Calu3 (cell line): ENCODE measurements at places on chromosomes 1 and 21. TPM values are rescaled to one million over a fixed set of nuclear protein-coding genes. Genes with fewer than 3 reads are reported as not detected.
A peak's percentile ranks its signal among the peaks of the same experiment; 100 is the strongest.

Gene RNF2
- total RNA-seq = 19.3 and 23.3 TPM in 2 replicates

Gene LORICRIN
- not detected in 2 replicates for total RNA-seq

Gene CTTNBP2NL
- total RNA-seq = 46.1 and 48.9 TPM in 2 replicates

Gene MRPL39
- total RNA-seq = 20.0 and 20.6 TPM in 2 replicates

DNA sequence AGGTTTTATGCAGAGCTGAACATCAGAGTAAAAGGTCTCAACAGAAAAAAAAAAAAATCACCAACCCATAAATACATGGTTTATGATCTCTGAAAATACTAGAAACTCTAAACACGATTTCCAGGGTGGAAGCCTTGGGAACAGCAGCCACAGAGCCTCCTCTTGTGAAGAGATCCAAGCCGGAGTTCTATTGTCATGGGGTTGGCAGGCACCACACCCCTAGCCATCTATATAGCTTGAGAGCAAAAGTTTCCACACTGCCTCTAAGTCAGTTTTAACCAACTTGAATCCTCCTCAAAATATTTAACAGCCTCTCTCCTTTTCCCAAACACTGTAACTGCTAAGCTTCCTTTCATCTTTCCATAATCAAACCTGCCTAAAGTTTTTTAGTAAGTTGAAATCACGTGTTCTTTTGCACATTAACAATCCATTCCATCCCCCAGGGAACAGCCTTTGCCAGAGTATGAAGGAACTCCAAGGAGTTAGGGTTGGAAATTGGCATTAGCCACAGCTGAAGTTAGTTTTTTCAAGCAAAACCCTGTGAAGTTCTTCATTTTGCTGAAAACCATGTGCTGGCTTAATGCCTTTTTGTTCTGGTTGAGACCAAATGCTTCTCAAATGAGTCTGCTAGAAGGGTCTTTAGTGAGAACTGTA is 13.8 kb upstream of the SEC16B start:
- no peaks in the 10 kb centered on the region for H3K27me3 ChIP-seq
- no peaks in the 10 kb centered on the region for H3K4me1 ChIP-seq
- H3K4me3 ChIP-seq = no peak overlapping the region
- no peak for DNase-seq
- H3K27ac ChIP-seq = no peak overlapping the region

DNA sequence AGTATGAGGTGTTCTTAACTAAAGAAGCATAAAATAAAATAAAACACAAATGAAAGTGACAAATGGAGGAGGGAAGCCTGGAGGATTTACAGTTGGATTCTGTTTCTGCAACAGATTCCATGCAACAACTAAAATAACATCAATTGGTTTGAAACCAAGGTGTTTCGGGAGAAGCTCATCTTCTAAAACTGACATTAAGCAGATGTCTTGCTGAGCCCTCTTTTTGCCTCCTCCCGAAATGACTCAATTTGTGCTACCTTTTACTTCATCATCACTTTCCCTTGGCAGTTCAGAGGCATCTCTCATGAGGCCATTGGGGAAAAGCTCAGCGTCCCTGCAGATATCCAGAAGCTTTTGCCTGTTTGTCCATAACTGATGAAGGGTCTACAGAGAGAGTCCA is 121.6 kb upstream of the ADAR start:
- H3K27me3 ChIP-seq = peaks cover 6% of the 10 kb centered on the region
- H3K4me3 ChIP-seq = no peak overlapping the region
- peaks cover 3% of the 10 kb centered on the region for H3K36me3 ChIP-seq
- peak overlapping the region; percentile 67 for H3K27ac ChIP-seq
- no peak for DNase-seq
- peaks cover 24% of the 10 kb centered on the region for H3K4me1 ChIP-seq

- no peaks in the 10 kb centered on the region for H3K27me3 ChIP-seq
- H3K4me1 ChIP-seq = peaks cover 23% of the 10 kb centered on the region
These were observed 19.6 kb downstream of the SCMH1 start for GRCh38 chr1:41222496-41222895.

GRCh38 chr1:39288735-39289465 is 84.4 kb downstream of the MACF1 start:
- no peak overlapping the region for H3K4me3 ChIP-seq
- H3K36me3 ChIP-seq = no peaks in the 10 kb centered on the region
- no peak for DNase-seq
- H3K27ac ChIP-seq = no peak overlapping the region

DNA sequence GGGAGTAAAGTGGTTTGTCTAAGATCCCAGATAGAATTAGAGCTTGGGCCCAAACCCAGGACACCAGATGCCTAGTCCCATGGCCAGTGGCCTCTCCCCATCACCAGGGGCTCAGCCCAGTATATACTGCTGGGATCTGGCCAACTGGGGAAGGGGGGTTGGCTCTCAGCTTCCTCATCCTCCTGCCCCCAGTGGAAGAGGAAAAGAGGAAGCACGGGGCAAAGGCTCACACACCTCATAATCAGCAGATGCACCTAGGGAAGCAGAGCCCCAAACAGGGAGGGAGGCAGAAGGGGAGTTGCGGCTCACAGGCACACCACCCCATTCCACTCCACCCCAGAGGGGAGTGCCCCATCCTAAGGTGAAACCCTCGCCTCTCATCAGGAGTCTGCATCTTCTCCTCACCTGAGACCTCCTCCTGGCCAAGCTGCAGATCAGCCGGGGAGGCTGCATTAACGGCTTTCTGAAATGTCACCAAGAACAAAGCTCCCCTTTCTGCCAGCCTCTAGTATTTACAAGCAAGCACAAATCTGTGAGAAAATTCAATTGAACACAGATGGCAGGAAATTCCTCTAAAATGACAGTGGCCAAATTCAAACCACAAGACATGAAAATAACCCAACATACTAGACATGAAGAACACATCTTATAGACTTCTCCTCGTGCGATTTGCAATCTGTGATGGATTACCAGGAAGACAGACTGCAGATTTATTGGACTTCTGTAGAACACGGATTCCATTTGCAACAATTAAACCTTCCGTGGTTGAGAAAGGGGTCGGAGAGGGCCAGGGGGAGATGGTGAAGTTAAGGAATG is 82.8 kb downstream of the GLIS1 start:
- H3K36me3 ChIP-seq = no peaks in the 10 kb centered on the region
- no peak overlapping the region for H3K4me3 ChIP-seq
- H3K4me1 ChIP-seq = no peaks in the 10 kb centered on the region
- no peak overlapping the region for H3K27ac ChIP-seq
- no peak for DNase-seq
- H3K27me3 ChIP-seq = peaks cover 87% of the 10 kb centered on the region

DNA sequence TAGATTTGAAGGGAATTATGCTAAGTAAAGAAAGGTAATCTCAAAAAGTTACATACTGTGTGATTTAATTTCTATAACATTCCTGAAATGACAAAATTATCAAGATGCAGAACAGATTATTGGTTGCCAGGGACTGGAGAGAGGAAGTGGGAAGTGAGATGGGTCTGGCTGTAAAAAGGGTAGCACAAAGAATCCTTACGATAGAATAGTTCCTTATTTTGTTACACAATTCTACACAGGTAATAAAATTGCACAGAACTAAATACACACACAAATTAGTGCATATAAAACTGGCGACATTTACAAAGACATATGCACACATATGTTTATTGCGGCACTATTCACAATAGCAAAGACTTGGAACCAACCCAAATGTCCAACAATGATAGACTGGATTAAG is 33.5 kb downstream of the ZNF684 start:
- no peaks in the 10 kb centered on the region for H3K36me3 ChIP-seq
- no peak overlapping the region for H3K27ac ChIP-seq

GRCh38 chr1:219773775-219774174 is 154.6 kb downstream of the SLC30A10 start:
- H3K27ac ChIP-seq = no peak overlapping the region
- H3K4me3 ChIP-seq = no peak overlapping the region
- no peaks in the 10 kb centered on the region for H3K27me3 ChIP-seq

DNA sequence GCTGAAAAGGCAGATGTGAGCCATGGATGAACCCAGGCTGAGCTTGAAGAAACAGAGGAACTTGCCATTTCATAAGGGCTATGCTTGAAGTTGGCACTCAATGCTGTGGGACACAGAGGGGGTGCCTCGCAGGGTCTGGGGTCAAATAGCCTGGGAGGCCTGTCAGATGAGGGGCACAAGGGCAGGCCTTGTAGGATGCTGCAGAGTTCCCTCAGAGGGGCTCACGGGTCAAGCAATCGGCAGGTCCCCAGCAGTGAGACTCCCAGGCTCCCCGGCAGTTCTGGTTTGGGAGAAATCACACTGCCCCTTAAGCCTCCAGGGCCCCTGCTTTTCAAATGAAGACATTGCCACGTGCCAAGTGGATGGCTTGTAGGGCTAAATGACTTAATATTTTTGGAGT is 116.7 kb upstream of the GRIK3 start:
- no peak overlapping the region for H3K27ac ChIP-seq
- peaks cover 97% of the 10 kb centered on the region for H3K27me3 ChIP-seq
- H3K36me3 ChIP-seq = no peaks in the 10 kb centered on the region

DNA sequence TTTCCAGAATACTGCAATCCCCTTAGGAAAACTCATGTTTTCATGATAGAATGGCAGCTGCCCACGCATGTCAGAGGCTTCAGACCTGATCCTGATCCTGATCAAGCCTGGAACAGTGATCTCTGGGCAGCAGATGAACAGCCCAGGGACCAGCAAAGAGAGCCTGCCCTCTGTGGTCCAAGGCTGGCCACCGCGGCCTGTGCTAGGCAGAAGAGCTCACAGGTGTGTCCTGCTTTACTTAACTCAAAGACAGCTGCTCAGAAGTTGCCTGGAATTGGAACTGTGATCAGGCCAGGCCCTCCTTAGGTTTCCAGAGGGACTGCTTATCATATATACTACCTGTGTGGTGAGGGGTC is 21.2 kb upstream of the BCAR3 start:
- H3K4me3 ChIP-seq = no peak overlapping the region
- H3K36me3 ChIP-seq = peaks cover 7% of the 10 kb centered on the region
- H3K27me3 ChIP-seq = no peaks in the 10 kb centered on the region
- peak; percentile 33 for DNase-seq

GRCh38 chr1:51265618-51266017 is 29.5 kb downstream of the RNF11 start:
- H3K27ac ChIP-seq = no peak overlapping the region
- no peak for DNase-seq
- H3K4me1 ChIP-seq = peaks cover 40% of the 10 kb centered on the region
- no peak overlapping the region for H3K4me3 ChIP-seq
- H3K36me3 ChIP-seq = no peaks in the 10 kb centered on the region

GRCh38 chr1:181783208-181783607 is 278.3 kb downstream of the ZNF648 start:
- no peaks in the 10 kb centered on the region for H3K4me1 ChIP-seq
- peaks cover 61% of the 10 kb centered on the region for H3K27me3 ChIP-seq
- no peak overlapping the region for H3K27ac ChIP-seq
- no peak overlapping the region for H3K4me3 ChIP-seq
- no peak for DNase-seq

DNA sequence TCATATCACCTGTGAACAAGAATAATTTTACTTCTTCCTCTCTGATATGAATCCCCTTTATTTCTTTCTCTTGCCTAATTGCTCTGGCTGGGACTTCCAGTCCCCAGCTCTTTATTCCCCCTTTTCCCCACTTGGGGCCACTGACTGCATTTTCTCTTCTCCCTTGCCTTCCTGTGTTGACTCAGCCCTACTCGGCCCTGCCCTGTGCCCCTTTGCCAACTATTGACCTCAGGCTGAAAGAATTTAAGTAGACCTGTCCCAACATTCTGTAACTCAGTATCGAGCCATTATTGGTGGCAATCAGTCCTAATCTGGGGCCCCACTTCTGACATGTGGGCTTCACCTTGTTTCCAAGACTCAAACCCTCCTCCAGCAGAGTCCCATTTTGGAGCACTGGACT is 60.6 kb upstream of the STUM start:
- no peak for DNase-seq
- H3K4me1 ChIP-seq = peaks cover 8% of the 10 kb centered on the region
- no peak overlapping the region for H3K4me3 ChIP-seq
- H3K36me3 ChIP-seq = no peaks in the 10 kb centered on the region

DNA sequence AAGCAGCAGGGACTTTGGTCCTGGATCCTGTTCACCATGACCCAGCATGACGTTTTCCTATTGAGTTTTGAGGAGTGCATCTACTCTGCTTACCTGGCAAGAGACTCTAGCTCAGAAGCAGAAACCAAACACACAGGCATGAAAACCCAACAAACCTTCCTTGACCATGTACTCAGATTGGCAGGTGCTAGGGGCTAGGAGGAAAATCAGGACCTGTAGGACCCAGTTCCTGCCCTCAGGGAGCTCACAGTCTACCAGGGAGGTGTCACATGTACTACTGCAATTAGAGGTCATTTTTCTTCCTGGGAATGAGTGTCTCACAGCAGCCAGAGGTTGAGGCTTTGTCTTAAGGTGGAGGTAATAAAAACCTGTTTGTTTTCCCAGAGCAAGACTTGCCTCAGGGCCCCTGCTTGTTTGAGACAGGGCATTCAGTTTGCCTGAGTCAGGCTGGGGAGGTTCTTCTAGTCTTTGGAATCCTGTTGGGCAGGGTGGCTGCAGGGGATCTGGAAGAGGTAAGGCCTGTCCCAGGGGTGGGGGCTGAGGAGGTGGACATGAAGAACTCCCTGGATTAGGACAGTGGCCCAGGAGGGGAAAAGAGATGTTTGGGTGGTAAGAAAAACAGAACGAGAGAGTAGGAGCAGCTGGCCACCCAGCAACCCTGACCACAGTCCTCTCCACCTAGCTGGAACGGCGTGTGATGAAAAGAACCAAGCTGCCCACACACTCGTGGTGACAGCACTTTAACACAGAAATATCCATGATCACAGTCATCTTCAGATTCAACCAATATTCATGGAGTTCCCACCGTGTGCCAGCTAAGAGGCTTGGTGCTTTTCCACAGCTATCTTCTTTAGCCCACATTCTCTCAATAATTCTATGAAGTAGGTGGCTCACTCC is 30.8 kb downstream of the IER5 start:
- H3K27ac ChIP-seq = peak overlapping the region; percentile 46
- H3K27me3 ChIP-seq = no peaks in the 10 kb centered on the region
- DNase-seq = peak; percentile 71
- H3K36me3 ChIP-seq = peaks cover 5% of the 10 kb centered on the region

DNA sequence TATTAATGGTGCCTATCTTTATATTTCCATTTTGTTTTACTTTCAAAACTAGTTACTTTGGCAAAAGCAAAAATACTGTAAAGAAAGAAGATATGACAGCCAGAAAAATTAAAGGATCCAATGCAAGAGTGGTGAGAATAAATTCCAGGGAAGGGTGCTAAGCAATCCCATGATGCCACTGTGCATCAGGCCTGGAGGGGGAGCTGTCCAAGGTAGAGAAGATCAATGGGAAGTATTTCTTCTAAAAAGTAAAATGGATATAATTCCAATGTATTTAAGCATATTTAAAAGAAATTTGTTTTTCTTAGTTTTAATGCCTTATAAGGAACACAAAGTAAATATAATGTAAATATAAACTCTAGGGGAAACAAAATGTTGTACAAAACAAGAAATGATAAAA is 1382.2 kb upstream of the B3GALT2 start:
- H3K4me1 ChIP-seq = no peaks in the 10 kb centered on the region
- no peaks in the 10 kb centered on the region for H3K27me3 ChIP-seq
- no peak overlapping the region for H3K27ac ChIP-seq

DNA sequence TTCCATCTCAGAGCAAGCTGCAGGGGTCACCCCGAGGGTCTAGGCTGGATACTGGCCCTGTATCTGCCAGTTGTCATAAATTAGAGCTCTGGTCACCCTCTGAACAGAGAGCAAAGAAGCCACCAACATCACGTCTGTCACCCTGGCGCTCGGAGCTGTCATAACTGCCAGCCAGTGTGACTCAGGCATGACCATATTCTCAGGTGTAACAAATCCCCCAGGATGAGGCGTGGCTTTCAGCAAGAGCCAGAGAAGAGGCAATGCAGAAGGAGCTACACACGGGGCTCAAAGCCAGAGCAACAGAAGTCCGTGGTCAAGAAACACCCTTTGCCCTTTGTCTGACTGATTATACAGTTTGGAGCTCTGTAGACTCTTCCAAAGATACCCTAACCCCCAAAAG is 40.0 kb downstream of the PRAMEF20 start:
- H3K27ac ChIP-seq = no peak overlapping the region
- H3K4me3 ChIP-seq = no peak overlapping the region
- H3K27me3 ChIP-seq = no peaks in the 10 kb centered on the region
- H3K36me3 ChIP-seq = no peaks in the 10 kb centered on the region
